ENCODE measurements at places on chromosomes 2 and 18. TPM values are rescaled to one million over a fixed set of nuclear protein-coding genes. Genes with fewer than 3 reads are reported as not detected.

CD28 gene
- total RNA-seq = not detected

TSGA10 gene
- total RNA-seq = 3.7 TPM

HS1BP3 gene
- total RNA-seq = 49.5 TPM

SLC23A3 gene
- 2.5 TPM for total RNA-seq
